ENCODE measurements at places on chromosomes 6 and 20.
A peak's percentile ranks its signal among the peaks of the same experiment; 100 is the strongest.

- DNase-seq = peak; percentile 69
Observed at GRCh38 chr6:47047479-47048407, 5.6 kb upstream of the ADGRF1 start.

- peak; percentile 65 for DNase-seq
Observed at GRCh38 chr6:40308533-40309306, 278.4 kb downstream of the LRFN2 start.

- peak; percentile 65 for DNase-seq
Observed at GRCh38 chr6:139418481-139419132, 44.2 kb upstream of the CITED2 start.

DNA sequence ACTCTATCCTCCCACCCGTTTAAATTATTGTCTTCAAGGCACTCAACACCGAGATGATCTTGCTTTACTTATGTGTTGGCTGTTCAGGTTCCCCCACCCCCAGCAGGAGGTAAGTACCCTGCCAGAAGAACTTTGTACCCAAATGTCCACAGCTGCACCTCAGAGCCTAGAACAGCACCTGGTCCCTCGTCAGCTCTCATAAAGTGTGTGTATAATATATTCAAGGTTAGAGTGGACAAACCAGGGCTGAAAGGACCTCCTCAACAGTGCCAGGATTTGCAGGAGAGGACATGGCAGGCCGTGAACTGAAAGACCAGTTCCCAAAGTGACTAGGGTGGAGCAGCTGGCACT is 5.9 kb upstream of the CPXM1 start:
- DNase-seq = no peak

DNA sequence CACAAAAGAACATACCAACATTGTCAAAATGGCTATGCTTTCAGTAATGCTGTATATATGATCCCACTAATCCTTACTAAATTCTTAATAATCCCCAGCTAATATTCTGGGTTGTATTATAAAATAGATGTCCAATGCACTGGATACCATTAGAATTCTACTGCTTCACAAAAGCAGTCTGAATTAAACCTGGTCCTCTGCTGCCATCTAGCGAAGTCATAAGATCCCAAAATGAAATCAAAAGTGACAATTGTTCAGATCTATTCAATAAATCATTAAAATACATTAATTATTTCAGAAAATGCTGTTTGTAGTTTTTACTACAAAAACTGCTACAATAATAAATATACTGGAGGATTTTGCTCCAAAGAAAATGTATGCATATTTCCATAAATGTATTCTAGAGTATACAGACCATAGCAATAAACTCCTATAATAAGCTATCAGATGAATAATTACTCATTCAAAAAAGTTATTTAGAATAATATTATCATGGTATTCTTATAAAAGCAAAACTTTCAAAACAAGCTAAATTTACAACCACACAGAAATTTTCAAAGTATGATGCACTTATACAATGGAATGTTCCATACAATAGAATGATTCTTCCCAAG is 92.6 kb downstream of the RNGTT start:
- DNase-seq = peak; percentile 66

- DNase-seq = no peak
Observed at GRCh38 chr6:133967347-133967746, 14.3 kb downstream of the TBPL1 start.

- DNase-seq = no peak
Observed at GRCh38 chr6:44451803-44452695, 64.5 kb downstream of the CDC5L start.

DNA sequence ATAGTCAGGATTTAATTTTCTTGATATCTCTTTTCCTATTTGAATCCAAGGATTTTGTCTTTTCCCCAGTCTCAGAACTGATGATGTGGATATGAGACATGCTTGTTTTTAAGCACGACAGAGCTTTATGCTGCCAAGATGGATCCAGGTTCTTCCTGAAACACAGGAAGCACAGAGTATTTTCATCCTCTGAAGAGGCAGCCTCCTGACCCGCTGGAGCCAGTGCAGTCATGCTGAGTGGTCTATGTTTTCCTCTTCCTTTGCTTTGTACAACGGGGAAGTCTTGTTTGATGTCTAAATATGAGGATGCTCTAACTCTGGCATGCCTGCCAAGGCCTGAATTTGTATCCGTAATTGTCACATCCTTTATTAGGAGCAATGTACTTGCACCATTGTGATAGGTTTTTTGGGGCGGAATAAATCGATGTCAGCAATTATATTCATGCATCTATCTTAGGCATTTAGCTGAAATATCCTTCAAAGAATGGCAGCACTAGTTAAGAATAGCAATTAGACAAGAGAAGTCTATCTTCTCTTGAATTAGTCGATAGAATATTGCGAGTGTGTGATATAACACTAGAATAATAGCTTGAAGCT is 407.1 kb upstream of the JAG1 start:
- no peak for DNase-seq

GRCh38 chr6:122109075-122109474 is 290.4 kb upstream of the HSF2 start:
- no peak for DNase-seq

DNA sequence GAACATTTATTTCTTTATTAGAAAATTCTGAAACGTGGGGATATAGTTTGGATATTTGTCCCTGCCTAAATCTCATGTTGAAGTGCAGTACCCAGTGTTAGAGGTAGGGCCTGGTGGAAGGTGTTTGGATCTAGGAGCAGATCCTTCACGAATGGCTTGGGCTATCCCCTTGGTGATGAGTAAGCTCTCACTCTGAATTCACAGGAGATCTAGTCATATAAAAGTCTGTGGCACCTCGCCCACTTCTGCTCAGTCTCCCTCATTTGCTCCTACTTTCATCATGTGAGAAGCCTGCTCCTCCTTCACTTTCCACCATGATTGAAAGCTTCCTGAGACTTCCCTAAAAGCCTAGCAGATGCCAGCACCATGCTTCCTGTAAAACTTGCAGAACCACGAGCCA is 96.8 kb upstream of the GJE1 start:
- DNase-seq = no peak

DNA sequence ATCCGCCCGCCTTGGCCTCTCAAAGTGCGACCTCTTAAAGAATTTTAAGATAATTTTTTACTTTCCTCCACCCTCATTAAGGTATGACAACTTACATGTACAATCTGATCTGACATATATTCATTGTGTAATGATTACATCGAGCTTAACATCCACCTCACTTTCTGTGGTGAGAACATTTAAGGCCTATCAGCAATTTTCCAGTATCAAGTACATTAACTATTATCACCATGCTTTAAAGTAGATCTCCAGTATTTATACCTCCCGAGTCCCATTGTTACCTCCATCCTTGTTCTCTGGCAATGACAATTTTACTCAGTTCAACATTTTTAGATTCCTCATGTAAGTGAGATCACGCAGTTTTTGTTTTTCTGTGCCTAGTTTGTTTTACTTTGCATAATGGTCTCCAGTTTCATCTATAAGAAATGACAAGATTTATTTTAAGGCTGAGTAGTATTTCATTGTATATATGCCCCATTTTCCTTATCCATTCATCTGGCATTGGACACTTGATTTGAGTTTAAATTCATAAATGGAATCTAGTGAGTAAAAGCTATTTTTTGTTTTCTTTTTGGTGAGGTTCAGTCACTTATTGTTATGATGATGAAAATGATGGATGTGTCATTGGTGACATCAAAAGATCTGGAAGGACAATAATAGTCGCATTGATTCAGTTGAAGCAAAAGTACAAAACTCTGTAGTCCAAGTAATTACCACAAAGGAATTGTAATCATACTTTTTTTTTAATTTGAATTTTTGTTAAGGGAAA is 87.0 kb downstream of the OR2B2 start:
- peak; percentile 82 for DNase-seq

DNA sequence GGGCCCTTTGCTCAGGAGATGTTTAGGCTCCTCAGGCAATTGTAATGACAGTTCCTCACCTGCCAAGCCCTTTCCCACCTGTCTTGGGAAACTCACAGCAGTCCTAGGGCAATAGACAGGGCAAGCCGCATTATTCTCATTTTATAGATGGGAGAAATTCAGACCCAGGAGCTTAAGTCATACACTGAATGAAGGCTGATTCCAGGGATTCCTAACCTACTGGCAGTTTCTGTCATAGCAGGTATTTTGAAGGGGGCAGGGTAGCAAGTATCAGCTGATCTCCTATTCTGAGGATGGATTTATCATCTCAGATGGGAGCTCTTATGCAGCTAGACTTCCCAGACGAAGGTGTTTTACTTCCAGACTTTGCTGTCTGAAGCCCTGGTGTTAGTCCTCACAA is 61.4 kb upstream of the MYL9 start:
- no peak for DNase-seq

DNA sequence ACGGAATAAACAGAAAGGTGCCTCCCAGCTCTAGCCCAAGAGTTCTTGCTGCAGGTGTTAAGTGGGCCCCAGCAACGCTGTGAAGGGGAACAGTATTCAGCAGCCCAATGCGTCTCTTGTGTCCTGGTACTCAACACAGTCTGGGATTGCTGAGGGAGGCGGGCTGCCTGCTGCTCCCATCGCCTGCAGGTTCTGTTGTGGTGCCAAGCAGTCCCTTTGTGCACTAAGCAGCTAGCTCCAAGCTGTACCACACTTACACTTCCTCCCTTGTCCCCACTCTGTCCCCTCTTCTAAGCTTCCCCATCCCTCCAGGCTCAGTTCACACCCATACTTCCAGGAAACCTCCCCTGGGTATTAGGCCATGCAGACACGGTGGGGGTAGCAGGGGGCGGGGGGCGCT is 92.7 kb downstream of the AGPAT4 start:
- no peak for DNase-seq

Data from erythroblast (primary cell).